ENCODE measurements at places on chromosomes 11 and 22.

DNA sequence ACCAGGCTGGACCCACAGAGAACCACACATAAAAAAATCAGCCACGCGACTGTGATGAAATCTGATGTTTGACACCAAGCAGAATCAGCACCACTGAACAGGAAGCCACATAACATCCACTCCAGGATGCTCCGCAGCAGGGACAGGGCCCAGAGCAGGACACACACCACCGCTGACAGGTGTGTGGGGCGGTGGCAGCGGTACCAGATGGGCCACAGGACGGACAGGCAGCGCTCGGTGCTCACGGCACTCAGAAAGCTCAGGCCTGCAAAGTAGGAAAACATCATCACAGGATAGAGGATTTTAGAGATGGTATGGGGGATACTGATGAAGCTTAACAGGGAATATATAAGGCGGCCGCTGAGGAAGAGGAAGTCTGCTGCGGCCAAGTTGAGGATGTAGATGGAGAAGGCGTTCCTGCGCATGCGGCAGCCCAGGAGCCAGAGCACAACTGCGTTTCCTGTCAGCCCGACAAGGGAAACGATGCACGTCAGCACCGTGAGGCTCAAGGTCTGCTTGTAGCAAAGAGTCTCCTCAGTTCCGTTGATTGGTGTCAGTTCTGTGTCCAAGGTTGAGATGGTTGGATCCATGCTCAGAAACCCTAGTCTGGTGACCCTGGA lies 4.9 kb downstream of the MRGPRX1 start:
- no peak for DNase-seq

- DNase-seq = no peak
These were observed 176.7 kb upstream of the NCAM1 start for GRCh38 chr11:112784323-112785073.

GRCh38 chr11:45482331-45482730 lies 183.1 kb downstream of the CHST1 start:
- DNase-seq = no peak

- no peak for DNase-seq
These were observed 122.3 kb downstream of the SPATA19 start for GRCh38 chr11:133723056-133723455.

- no peak for DNase-seq
These were observed 37.2 kb downstream of the PARVA start for GRCh38 chr11:12414611-12415010.

DNA sequence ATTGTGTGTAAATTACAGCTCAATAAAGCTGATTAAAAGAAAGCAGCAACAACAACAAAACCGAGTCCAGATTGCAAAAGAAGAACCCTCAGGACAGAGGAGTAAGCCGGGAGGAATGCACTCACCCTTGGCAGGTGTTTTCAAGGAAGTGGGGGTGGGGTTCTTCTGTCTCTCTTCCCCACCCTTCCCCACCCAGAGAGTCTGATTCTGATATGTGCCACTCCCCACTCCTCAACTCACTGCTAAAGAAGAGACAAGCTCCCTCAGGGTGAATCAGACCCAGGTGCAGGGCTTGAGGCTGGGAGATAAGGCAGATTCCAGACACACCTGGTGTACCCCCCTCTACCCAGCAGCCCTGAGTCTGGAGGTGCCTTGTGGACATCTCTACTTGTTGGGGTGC lies 38.4 kb upstream of the PHF21A start:
- no peak for DNase-seq

DNA sequence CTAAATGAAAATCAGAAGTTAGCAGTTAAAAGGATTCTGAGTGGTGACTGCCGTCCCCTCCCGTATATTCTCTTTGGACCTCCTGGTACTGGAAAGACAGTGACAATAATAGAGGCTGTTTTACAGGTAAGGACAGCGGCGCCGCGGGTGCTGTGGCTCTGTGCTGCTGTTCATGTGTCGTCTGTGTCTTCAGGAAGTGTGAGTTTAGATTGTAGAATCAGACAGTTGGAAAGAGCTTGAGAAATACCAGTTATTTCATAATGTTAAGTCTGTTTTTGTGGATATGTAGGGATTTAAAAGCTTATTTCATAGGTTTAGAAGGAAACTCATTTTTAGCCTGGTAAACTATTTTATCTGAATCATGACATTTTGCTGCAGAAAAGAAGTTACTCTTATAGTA lies 27.4 kb upstream of the PANX2 start:
- DNase-seq = no peak

- DNase-seq = no peak
These were observed 132.8 kb downstream of the ATXN10 start for GRCh38 chr22:45804319-45804985.

Measured in stimulated activated CD8-positive, alpha-beta memory T cell treated with anti-CD3 and anti-CD28 coated beads, Interleukin-15, amount 100 ng/mL, for 4 hours (primary cell).